ENCODE measurements at places on chromosomes 3 and 15.
A peak's percentile ranks its signal among the peaks of the same experiment; 100 is the strongest.

DNA sequence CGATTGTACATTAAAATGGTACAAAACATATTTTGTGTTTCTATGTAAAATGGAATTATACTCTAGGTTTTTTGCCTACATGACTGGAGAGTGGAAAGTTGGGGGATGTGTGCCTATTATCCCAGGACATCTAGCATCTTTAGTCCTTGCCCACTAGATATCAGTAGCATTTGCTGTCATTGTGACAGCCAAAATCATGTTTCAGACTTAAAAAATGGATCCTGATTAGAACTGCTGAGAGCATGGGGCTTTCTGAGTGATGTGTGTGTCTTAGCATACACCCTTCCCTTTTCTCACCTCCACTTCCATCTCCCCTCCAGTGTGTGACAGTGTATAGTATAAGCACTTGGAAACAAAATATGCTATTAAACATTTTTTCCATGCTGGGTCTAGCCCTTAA is 13.3 kb downstream of the ARMC8 start:
- DNase-seq: no peak

GRCh38 chr3:21067031-21067813 is 683.8 kb downstream of the ZNF385D start:
- no peak for DNase-seq

- no peak for DNase-seq
Observed at GRCh38 chr3:183085634-183086390, 13.5 kb downstream of the MCCC1 start.

- DNase-seq: no peak
Observed at GRCh38 chr3:134380249-134380648, 6.0 kb upstream of the AMOTL2 start.

DNA sequence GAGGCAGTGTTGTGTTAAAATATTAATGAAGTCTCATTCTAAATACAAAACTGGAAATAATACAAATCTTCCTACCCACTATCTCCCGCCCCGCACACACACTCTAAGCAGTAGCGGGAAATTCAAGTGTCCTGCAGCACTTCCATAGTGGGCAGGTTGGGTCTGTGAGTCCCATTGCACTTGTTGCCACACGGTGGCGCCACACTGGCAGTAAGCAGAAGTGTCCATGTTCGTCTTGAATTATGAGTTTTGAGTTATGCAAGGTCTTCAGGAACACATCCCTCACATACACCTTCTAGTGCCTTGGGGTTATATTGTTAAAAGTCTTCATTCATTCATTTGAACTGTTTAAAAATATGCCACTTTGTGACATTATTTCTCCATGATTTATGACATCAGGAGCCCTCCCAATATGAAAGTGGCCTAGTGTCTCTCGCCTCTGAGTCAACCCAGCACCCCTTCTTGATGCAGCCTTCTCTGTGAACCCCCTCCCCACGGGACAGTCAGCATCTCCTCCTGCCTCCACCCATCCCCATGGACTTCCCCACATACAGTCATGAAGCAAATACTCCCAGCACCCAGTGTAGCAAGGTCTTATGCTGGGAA is 17.6 kb upstream of the CCDC174 start:
- DNase-seq: no peak

- DNase-seq: no peak
Observed at GRCh38 chr3:156750874-156751245, 75.3 kb upstream of the LEKR1 start.

- DNase-seq: no peak
Observed at GRCh38 chr3:123169930-123170329, 31.8 kb upstream of the SEC22A start.

DNA sequence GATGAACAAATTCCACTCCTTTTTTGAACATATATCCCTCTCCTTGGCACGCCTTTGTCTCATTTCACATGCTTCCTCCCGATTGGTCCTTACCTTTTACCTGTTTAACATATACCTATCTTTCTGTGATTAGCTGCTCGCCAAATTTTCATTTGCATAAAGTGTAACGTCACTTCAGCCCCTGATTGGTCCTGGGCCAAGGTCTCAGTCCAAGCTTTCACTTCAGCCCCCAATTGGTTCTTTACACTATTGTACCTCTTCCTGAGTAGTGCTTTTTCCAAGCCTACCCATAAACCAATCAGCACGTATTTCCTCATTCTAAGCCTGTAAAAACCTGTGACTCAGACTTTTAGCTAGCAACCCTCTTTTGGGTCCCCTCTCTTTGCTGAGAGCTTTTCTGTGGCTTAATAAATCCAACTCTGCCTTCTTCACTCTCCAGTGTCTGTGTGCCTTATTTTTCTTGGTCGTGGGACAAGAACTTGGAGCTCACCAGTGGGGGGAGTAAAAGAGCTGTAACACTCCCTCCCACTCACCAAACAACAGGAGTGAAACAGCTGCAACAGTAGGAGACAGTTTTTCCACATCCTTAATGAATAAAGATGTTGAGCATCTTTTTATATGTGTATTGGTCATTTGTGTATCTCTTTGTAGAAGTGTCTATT is 584 bp upstream of the XCR1 start:
- no peak for DNase-seq

- no peak for DNase-seq
Observed at GRCh38 chr15:99134317-99134821, 29.5 kb downstream of the SYNM start.

DNA sequence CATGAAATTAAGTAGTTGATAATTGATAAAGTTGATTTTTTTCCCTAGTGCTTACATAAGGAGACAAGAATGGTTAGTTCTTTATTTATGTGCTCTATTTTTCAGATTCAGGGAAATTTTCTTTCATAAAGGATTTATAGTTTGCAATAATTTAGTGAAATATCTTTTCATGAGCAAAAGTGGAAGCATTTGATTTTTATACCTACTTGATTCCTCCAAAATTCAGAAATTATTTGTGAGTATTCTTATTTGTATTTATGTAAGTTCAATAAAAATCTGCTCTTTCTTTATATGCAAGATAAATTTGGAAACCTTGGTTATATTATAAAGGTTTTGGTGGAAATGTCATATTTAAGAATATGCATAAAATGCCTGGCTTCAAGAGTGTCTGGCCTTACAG is 14.7 kb upstream of the SLCO2A1 start:
- no peak for DNase-seq

DNA sequence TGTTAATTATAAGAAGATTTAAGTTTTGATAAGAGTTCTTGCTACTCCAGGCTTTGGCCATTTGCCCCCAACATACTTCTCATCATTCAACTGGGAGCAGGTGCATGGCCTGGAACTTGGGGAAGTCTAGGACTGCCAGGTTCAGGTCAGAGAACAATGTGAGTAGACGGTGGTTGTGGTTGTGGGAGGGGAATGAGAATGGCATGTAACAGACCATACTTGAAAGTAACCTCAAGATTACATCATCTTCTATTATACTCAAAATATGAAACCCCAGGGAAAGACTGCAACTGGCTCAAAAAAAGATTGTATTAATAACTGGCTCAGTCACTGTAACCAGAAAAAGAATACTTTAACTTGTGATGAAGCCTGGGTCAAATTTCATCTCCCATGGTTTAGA is 364.9 kb upstream of the DPPA4 start:
- no peak for DNase-seq

GRCh38 chr15:28955160-28955992 is 69.6 kb downstream of the APBA2 start:
- DNase-seq: no peak

GRCh38 chr15:60928210-60928609 is 300.9 kb downstream of the RORA start:
- DNase-seq: no peak

DNA sequence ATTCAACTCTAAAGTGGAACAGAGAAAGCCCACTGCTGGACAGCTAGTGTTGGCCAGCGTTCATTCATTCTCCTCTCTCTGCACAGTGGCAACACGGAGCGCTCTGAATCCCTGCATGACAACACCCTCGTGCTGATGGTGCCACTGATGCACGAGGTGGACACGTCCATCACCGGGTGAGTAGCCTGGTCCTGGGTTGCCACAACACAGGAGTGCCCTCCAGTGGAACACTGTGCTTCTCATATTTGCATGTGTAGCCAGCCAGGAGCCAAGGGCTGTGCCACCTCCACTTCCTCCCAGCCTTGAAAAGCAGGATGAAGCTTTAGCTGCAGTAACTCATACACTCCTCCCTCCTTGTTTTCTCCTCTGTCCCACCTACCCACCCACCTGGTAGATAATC is 120.0 kb upstream of the CTDSPL start:
- peak; percentile 63 for DNase-seq

DNA sequence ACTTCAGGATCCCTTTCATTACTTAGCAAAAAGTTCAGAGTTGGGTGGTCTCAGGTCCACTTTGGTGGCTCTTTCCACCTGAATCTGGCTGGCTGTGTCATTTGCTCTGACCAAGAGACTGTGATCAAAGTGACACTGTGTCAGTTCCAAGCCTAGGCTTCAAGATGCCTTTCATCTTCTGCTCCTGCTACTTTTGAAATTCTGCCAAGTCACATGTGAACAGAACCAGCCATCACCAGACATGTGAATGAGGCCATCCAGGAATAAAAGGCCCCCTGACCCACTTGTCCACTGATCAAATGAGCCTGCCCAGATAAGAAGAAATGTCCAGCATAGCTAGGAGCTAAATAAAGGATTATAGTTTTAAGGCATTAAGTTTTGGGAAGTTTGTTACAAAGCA is 132.2 kb downstream of the OSBPL10 start:
- DNase-seq: no peak

- no peak for DNase-seq
Observed at GRCh38 chr3:134885877-134886621, 91.0 kb downstream of the EPHB1 start.

GRCh38 chr3:32794487-32795308 is 23.1 kb upstream of the TRIM71 start:
- DNase-seq: no peak

DNA sequence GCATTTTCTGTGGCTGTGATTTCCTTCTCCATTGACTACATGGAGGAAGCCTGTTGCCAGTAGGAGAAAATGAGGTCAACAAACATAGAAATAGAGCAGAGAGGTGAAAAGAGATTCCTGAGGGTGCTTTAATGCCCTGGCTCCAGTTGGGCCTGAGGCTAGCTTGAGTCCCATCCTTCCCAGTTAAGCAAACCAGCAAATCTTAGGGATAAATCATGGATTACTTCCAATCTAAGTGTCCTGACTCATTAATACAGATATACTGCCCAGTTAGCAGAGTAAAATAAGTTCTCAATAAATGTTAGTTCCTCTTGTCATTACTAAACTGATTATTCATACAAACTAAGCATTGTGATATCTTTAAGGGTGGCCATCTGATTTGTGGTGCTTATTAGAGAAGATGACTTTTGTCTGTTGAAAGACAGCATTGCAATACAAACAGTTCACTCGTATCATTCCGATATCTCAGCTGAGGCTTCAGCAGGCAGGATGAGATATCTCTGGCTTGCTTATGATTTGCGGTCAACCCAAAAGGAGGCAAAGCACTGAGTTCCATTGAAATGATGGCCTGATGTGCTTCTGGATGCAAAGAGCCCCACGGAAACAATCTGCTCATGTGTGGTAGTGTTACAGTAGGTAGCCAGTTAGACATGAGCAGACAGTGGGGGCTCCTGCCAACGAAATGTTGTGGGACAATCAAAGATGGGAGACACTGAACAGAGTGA is 6.6 kb upstream of the STARD5 start:
- DNase-seq: no peak

DNA sequence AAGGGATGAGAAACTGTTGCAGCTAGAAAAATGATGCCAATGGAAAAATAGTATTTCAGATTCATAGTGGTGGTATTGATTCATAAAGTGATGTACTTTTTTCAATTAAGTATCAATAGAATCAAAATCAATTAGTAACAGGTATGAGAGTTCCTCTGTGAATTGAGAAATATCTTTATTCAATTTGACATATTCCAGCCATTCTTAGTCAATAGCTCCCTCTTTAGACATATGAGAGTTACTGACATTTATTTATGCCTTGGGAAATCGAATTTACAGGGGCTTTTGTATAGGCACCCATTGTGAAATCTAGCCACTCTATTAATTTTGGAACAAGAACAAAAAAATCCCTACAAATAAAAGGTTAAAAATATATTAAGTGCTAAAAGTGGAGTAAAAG is 386.9 kb upstream of the CNTN3 start:
- DNase-seq: peak; percentile 12

GRCh38 chr15:92616621-92617548 is 38.7 kb downstream of the FAM174B start:
- no peak for DNase-seq

DNA sequence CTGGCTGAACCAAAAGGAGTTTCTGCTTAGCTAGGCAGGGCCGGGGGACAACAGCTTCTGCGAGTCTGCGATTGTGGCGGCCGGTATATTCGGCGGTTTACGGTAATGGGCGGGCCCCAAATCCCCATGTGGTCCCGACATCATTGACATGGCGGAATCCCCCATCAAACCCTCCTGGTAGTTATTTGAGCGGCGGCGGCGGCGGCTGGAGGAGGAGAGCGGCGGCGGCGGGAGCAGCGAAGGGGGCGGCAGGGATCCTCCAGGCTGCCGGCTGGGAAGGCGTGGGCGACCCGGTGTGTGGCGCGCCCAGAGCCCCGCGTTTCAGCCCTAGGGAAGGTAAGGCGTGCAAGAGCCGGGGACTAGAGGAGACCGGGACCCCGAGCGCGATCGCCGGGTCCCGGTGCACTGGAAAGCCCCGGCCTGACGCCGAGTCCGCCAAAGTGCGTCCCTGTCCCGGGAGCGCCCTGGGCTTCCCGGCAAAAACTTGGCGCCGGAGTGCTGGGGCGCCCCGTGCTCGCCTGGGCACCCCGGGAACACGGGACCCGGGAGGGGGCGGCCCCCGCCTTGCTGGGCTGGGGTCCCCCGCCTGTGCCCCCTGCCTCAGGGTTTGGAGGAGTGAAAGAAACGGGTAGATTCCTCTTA is at the start of gene FNDC3B:
TSS of gene FNDC3B (plus strand) at position 143 of the 642 bp plus-strand sequence. CDS start 72,902 bp downstream, outside the sequence.
- peak; percentile 99 for DNase-seq

DNA sequence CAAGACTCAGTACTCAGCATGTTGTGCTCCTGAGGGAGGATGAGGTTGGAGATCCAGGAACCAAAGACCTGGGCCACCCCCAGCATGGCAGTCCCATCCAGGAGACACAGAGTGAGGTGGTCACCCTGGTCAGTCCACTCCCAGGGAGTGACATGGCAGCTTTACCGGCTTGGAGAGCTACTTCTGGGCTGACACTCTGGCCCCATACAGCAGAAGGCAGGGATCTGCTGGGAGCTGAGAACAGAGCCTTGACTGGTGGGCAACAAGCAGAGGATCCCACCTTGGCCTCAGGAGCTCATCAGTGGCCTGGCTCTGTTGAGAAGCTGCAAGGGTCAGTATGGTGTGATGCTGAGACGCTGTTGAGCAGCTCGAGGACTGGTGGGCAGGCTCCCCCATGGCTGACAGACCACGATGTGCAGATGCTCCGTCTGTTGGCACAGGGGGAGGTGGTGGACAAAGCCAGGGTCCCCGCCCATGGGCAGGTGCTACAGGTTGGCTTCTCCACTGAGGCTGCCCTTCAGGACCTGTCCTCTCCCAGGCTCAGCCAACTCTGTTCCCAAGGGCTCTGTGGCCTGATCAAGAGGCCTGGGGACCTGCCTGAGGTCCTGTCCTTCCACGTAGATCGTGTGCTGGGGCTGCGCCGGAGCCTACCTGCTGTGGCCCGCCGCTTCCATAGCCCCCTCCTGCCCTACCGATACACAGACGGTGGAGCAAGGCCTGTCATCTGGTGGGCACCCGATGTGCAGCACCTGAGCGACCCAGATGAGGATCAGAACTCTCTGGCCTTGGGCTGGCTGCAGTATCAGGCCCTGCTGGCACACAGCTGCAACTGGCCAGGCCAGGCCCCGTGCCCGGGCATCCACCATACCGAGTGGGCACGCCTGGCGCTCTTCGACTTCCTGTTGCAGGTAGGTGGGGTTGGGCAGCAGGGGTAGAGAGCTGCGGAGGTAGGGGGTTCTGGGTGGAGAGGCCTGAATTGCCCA is 53.8 kb downstream of the GASK1A start:
- DNase-seq: no peak
